ENCODE measurements at places on chromosomes 11 and 22. TPM values are rescaled to one million over a fixed set of nuclear protein-coding genes. Genes with fewer than 3 reads are reported as not detected.

DNA sequence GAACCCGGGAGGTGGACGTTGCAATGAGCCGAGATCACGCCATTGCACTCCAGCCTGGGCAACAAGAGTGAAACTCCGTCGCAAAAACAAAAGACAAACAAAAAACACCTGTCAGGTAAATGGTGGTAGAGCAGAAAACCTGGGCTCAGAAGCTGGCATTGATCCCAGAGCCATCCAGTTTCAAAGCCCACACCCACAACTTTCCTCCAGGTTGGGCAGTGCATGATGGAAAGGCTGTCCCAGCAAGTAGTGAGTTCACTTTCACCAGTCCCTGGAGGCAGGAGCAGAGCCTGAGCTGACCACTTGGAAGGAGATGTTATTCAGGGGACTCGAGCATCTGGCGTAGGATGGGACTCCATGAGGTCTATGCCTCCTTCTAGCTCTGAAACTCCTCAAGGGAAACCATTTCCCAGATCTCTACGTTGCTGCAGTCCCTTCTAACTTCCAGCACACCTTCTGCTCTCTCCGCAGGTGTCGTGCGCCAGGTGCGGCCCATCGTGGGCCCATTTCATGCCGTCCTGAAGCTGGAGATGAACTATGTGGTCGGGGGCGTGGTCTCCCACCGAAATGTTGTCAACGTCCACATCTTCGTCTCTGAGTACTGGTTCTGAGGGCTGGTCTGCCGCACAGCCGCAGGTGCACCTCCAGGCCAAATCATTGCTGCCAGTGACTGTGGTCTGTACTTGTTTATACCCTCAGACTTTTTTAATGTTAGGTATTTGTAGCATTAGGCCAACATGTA, 71.6 kb upstream of the ATXN10 start:
- no peak for DNase-seq

TMA7B gene
- 0.04 TPM for total RNA-seq

DNA sequence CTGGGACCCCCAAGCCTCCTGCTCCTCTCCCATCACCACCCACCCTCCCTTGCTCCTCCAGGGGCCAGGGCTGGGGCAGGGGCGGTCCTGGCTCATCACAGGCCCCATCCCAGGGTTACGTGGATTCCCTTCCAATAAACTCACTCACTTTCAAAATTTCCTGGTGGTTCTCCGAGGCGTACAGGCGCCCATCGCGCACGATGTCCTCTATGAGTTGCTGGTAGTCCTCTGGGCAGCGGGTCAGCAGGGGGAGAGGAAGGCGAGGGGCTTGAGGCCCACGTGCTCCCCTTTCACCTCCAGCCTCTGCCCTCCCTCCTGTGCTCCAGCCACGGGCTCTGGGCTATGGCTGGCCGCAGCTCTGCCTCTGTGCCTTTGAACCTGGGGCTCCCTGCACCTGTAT, 20.5 kb upstream of the TTLL12 start:
- DNase-seq: no peak

TRAF6 gene
- total RNA-seq: 14.9 TPM

- no peak for DNase-seq
Observed at GRCh38 chr11:69485337-69486041, 4.0 kb downstream of the LINC01488 start.

DMC1 gene
- 4.2 TPM for total RNA-seq

- DNase-seq: no peak
Observed at GRCh38 chr11:87295237-87295636, 257.5 kb downstream of the TMEM135 start.

DDX17 gene
- total RNA-seq: 346 TPM

GRCh38 chr22:19172213-19173046, 6.1 kb downstream of the SLC25A1 start:
- no peak for DNase-seq

- no peak for DNase-seq
Observed at GRCh38 chr11:109654091-109654490, 232.1 kb downstream of the C11orf87 start.

- DNase-seq: no peak
Observed at GRCh38 chr11:23959462-23959861, 537.4 kb upstream of the LUZP2 start.

DNA sequence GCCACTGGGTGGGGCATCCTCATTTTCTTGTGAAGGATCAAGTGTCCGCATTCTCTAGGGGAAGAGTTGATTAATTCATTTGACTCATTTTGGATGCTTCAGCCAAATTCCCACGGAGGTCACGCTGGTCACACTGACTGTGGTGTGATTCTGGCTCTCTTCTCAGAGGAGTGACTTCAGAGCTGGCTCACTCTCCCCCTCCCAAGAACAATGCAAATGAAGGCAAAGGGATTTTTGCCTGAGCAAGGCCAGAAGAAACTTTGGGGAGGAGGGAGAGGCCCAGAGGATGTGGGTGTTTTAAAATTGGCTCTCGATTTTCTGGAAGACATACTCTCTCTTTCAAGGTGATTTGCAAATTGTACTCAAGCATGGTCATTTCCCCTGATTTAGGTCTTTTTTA, 51.1 kb upstream of the LMO2 start:
- DNase-seq: peak; percentile 36

ADAMTS15 gene
- 17.8 TPM for total RNA-seq

SLC1A2 gene
- total RNA-seq: 1.6 TPM

H19 gene
- 11,782 TPM for total RNA-seq

DNA sequence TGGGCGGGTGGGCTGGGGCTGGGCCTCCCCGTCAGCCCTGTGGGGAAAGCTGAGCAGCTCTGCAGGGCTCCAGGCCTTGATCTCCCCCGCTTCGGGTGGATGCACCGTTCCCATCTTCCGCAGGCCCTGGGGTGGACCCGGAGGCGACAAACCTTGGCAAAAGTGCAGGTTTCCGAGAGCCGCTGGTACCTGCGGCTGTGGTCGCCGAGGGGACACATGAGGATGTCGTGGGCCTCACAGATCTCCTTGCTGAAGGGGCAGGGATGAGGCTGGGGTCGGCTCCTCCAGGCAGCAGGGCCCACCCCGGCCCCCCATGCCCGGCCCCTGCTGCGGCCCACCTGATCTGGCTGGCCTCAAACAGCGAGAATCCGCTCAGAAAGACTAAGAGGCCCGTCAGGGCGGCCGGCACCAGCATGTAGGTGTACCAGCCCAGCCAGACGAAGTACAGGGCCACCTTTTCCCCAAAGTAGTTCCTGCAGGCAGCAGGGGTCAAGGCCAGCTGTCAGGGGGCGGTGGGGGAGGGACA, 11.8 kb downstream of the ANO9 start:
- no peak for DNase-seq

PGM2L1 gene
- total RNA-seq: 4.3 TPM

ARHGEF17 gene
- total RNA-seq: 23.8 TPM

DNA sequence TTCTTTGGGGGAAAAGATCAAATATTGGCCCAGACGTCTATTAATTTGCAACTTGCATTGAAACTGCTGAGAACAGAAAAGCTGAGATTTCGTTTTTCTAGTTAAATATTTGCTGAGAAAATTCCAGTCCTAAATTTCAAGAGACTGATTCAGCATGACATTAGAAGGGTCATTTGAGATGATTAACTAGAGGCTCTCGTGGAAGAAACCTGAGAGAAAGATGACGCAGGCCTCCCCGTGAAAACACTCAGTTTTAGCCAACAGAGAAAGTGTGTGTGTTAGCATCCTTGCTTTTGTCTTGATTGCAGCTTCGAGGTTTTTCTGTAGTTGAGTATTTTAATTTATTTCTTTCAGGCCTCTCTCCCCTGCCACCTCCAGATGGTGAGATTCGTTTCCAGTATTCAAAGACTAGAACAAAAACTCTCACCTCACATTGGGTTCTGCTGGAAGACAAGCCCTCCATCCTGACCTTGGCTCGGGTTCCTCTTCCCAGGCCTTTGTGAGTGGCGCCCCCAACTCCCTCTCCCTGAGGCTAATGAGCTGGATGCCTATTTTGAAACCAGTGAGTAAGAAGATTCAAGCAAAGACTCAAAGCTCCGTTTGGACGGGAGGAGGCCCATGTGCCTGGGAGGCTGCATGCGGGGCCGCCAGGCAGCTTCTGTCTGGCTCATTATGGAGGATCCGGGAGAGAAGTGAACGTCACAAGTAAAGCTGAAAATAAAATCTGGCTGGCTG, 52.4 kb downstream of the CELSR1 start:
- peak; percentile 22 for DNase-seq

CNIH2 gene
- 1.0 TPM for total RNA-seq

SLN gene
- 2,631 TPM for total RNA-seq

DNA sequence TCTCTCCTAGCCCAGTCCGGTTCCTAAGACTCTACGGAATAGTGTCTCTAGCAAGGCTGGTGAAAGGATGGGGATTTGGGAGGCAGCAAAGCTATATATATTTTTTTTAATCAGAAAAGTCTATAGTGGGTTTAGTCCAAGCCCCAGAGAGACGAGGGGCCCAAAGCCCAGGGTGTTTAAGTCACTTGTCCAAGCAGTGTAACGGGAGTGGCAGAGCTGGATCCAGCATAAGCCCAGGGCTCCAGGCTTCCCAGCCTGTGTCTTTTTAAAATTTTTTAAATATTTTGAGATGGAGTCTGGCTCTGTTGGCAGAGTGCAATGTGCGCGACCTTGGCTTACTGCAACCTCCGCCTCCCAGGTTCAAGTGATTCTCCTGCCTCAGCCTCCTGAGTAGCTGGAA, 6.8 kb downstream of the GRIK4 start:
- DNase-seq: no peak

CELSR1 gene
- 1.8 TPM for total RNA-seq

- no peak for DNase-seq
Observed at GRCh38 chr11:22516111-22516510, 109.5 kb downstream of the FANCF start.

- no peak for DNase-seq
Observed at GRCh38 chr22:44184006-44184405, 3.3 kb downstream of the PARVG start.

GP1BB gene
- 13.7 TPM for total RNA-seq

GRCh38 chr22:28450109-28450508, 229.5 kb downstream of the TTC28 start:
- no peak for DNase-seq

OR6A2 gene
- total RNA-seq: 0.04 TPM

RNF26 gene
- total RNA-seq: 3.0 TPM

DNA sequence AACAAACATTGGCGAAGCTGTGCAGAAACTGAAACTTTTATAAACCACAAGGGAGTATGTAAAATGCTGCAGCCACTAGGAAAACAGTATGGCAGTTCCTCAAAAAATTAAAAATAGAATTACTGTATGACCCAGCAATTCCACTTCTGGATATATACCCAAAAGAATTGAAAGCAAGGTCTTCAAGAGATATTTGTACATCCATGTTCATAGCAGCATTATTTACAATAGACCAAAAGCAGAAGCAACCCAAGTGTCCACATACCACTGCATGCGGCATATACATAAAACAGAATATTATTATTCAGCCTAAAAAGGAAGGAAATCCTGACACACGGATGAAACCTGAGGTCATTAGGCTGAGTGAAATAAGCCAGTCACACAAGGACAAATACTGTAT, 85.8 kb downstream of the RELT start:
- peak; percentile 86 for DNase-seq

- DNase-seq: peak; percentile 60
Observed at GRCh38 chr11:117857734-117858414, 18.6 kb downstream of the FXYD6 start.

GRCh38 chr11:72821920-72822799, 7.9 kb downstream of the ATG16L2 start:
- peak; percentile 95 for DNase-seq

- DNase-seq: no peak
Observed at GRCh38 chr11:86507249-86507845, 132.7 kb downstream of the CCDC81 start.

DNA sequence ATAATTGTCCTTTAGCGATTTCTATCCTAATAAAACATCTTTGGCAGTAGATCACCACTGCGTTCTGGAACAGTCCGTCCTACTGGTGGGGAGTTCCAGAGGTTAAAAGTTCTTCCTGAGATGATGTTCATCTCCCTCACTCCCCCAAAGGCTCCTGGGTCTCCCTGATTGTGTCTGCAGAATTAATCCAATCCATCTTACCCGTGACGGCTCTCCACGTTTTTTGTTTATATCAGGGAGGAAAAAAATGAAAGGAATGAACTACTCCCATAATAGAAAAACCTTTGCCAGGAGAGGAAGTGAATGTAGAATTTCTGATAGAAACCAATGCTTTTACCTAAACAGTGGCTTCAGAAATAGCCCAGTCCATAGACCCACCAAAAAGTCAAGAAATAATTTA, 81.6 kb downstream of the LARGE1 start:
- DNase-seq: no peak
